ENCODE measurements at places on chromosomes 1 and 21.
A peak's percentile ranks its signal among the peaks of the same experiment; 100 is the strongest.

GRCh38 chr1:87800006-87800405 is 471.3 kb downstream of the LMO4 start:
- no peak for DNase-seq

DNA sequence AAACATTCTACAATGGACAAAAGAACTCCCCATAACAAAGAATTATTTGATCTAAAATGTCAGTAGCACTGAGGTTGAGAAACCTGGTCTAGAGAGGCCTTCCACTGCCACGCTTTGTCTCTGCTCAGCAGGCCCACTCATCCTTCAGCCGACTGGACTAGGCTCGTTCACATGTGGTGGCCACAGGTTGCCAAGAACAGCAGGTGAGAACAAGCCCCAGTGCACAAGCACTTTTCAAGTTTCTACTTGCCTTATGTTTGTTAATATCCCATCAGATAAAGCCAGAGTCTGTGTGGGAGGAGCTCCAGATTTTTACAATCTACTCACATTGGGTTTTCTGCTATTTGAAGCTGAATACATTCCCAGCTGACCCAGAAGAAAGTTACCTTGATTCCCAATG is 9.1 kb upstream of the EFHD2 start:
- DNase-seq, result no peak

DNA sequence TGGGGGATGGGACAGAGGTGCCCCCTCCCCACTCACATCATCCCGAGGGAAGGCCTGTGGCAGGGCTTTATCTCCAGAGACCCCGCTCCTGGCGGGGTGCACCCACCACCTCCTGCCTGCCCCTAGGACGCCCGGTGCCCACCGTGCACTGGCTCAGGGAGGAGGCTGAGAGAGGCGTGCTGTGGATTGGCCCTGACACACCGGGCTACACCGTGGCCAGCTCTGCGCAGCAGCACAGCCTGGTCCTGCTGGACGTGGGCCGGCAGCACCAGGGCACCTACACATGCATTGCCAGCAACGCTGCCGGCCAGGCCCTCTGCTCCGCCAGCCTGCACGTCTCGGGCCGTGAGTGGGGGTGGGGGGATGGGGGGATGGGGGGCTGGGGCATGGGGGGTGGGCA is 71.7 kb downstream of the TRIM11 start:
- no peak for DNase-seq

GRCh38 chr1:106304106-106304505 is 752.4 kb upstream of the PRMT6 start:
- DNase-seq, result no peak

DNA sequence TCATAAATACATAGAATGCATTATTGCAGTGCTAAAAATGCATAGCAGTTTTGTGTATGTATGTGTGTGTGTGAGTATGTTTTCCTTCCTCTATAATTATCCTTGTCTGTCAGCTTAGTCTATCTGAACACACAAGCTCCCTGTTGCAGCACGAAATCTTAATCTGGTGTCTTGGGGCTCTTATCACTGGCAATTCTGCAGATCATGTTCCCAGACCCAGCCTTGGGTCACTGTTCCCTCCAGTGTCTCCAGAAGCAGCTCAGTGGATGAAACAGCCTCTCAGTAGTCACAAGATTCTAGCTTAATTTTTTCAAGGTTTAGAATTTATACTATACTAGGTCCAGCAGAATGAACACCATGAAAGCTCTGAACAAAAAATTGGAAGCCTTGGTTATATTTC is 777.9 kb downstream of the MRPL39 start:
- no peak for DNase-seq

DNA sequence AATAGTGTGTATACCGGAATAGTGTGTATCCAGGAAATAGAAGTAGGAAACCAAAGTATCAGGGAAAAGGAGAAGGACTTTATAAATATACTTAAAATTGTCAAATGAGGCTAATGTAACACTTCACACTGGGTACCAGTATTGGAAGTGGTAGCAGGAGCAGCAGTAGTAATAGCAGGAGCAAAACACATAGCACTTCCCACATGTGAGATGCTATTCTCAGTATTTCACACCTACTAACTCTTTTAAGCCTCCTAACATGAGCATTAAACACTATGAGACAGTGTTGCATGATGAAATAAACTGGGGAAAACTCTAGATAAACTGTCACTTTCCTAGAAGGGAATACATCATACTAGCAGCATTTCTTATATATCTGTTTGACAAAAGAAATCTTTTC is 376.7 kb downstream of the VAV3 start:
- DNase-seq, result no peak

GRCh38 chr1:22524481-22524880 is 38.8 kb upstream of the EPHA8 start:
- no peak for DNase-seq

DNA sequence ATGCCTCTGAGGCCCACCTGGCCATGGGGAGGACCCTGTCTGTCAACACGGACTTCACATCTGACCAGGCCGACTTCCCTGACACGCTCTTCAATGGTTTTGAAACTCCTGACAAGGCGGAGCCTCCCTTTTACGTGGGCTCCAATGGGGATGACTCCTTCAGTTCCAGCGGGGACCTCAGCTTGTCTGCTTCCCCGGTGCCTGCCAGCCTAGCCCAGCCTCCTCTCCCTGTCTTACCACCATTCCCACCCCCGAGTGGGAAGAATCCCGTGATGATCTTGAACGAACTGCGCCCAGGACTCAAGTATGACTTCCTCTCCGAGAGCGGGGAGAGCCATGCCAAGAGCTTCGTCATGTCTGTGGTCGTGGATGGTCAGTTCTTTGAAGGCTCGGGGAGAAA is 101.8 kb downstream of the ADARB1 start:
- DNase-seq, result no peak

- no peak for DNase-seq
These were observed 12.7 kb upstream of the OBSCN start for GRCh38 chr1:228194921-228195812.

- DNase-seq, result no peak
These were observed 6.2 kb upstream of the ZNF281 start for GRCh38 chr1:200415789-200416593.

GRCh38 chr1:150619576-150620509 is 9.6 kb downstream of the ENSA start:
- peak; percentile 89 for DNase-seq

GRCh38 chr1:205229916-205230700 is 2.4 kb downstream of the TMCC2 start:
- DNase-seq, result peak; percentile 36

DNA sequence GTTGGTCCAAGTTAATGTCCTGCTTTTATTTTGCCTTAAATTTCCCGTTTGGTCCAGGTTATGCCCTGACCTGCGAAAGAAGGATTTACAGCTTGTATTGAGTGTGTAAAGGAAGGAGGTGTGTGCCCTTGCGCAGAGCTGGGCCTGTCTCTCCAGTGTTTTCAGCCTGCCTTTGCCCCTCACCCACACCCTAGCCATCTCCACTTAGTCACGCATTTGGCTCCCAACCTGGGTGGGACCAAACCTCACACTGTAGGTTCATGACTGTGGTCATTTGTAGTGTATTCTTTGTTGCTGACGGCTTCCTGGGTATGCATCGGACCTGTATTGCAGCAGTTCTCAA is 572 bp upstream of the SRSF10 start:
- no peak for DNase-seq

DNA sequence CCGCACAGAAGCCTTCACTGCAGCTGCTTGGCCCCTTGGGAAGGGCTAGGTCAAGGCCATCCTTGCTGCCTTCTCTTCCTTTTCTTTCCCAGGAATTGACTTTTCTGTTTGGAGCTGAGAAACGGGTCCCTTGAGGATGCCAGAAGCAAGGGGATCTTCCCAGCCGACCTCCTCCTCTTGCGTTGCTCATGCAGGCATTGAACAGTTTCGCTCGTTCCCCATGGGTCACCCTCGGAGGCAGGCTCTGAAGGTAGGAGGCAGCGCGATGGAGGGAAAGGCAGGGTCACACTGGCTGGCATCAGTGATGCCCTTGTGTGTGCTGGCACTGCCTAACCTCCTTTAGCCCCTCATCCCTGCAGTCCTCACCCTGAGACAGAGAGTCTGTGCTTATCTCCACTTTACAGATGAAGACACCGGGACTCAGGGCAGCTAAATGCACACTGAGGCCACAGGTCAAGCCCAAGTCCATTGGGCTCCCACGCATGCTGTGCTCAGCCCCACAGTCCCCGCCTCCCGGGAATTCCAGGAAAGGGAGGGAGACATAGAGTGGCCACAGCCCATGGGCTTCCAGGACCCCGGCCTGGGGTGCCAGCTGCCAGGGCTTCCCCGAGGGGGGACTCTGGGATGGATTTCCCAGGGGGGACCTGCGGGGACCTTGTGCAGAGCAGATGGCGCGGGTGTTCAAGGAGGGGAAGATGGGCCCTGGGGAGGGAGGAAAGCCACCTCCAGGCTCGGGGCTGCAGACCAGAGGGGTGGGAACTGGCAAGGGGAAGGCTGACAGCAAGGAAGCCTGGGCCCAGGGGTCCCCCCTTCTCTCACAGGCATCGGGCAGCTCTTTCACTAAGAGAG is 90.2 kb downstream of the SPSB1 start:
- DNase-seq, result no peak

- no peak for DNase-seq
These were observed 154.6 kb downstream of the ROR1 start for GRCh38 chr1:63928186-63929105.

- no peak for DNase-seq
These were observed 39.5 kb downstream of the TENT5C start for GRCh38 chr1:117645343-117645742.

GRCh38 chr1:207079706-207080241 is 8.9 kb upstream of the C4BPB start:
- no peak for DNase-seq

- no peak for DNase-seq
These were observed 128.1 kb downstream of the SIPA1L2 start for GRCh38 chr1:232501854-232502253.

GRCh38 chr1:64906447-64906846 is 59.9 kb downstream of the JAK1 start:
- no peak for DNase-seq

- no peak for DNase-seq
These were observed 55.9 kb downstream of the NENF start for GRCh38 chr1:212488436-212489283.

DNA sequence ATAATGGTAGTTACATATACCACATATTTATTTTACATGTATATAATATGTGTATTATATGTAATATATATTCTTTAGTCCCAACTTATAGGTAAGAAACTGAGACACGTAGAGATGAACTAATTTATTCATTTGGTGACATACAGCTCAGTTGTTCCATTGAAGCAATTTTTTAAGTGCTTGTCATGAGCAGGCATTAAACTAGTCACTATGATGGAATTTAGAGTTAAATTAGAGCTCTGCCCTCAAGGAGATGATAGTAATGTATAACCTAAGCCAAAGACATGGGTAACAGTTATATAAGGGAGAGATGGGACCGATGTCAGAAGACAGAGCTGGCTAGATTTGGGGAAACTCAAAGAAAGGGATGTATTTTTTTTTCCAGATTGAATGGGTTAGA is 83.0 kb downstream of the ST6GALNAC5 start:
- DNase-seq, result no peak

DNA sequence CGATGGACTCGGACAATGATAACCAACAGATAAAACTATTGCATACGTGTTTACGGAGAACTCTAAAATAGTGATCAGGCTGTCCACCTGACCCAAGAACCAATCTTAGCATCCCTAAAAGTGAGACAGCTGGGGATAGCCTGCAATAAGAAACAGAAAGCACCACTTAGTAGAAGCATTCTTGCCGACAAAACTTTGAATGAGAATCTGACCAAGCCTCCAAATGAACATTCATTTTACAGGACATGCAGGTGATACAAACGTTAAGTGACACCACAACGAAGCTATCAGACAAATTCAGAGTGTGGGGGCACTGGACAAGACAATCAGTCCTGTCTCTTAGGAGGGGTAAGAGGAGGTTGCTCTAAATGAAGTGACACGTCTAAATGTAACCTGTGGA is 1.2 kb downstream of the PSMG1 start:
- no peak for DNase-seq

- no peak for DNase-seq
These were observed 182.8 kb downstream of the PSMG1 start for GRCh38 chr21:39000496-39000895.

DNA sequence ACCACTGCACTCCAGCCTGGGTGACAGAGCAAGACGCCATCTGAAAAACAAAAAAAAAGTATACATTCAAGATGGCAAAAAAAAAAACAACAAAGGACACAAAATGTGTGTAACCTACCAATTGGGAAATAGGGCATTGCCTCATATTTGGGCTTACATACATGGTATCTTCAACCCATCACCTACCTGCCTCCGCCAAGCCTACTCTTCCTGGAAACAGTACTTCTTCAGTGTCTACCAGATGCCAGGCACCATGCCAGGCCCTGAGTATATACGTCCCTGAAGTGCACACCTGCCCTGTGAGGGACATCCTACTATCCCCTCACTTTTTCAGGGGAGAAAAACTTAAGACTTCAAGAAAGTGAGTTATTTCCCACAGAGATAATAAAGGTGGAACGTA is 160.2 kb downstream of the TOMM20 start:
- DNase-seq, result no peak

GRCh38 chr1:59549903-59550302 is 253.0 kb downstream of the FGGY start:
- no peak for DNase-seq

- DNase-seq, result no peak
These were observed 39.4 kb upstream of the BCL10 start for GRCh38 chr1:85315789-85316188.

All from Kasumi-1 (cell line).